ENCODE measurements at places on chromosomes 13 and 19.
A peak's percentile ranks its signal among the peaks of the same experiment; 100 is the strongest.

- no peak for DNase-seq
Measured at GRCh38 chr13:85243831-85244230, 555.4 kb downstream of the SLITRK6 start.

DNA sequence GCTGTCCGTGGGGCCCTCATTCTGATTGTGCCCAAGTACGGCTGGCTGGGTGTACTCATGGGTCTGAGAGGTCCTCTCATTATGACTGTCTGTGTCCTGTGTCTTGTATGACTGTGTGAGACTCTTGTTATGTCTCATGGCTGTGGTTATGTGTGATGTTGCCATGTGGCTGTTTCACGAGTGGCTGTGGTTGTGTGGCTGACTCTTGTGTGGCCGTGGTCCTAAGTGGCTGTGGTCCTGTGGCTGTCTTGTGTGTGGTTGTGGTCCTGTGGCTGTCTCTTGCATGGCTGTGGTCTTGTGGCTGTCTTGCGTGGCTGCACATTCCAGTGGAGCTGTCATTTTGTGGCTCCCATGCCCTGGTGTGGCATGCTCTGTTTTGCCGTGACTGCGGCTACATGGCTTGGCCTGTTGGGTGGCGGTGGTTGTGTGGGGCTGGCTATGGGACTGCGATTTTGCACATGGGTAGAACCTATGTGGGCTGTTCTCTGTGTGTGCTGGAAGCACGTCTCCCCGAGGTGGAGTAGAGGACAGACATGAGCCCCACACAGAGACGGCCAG lies 2.5 kb downstream of the LYL1 start:
- peak; percentile 59 for DNase-seq

GRCh38 chr19:45958769-45959516 lies 14.7 kb downstream of the NOVA2 start:
- DNase-seq, result no peak

DNA sequence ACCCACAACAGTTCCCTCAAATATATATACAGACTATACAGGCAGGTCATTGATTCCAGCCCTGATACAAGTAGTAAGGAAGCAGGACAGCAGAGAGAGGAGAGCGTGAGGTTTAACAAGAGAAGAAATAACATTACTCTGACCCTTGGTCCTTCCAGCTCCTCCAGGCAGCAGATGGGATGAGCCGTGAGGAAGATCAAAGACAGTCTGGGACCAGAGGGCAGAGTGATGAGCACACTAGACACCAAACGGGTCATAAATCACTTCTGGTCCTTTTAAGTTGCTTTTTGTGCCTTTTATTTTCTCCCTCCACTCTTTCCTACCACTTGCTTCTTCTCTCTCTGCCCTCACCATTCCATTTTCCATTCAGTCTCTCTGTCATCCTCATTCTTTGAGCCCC lies 16.9 kb upstream of the MICU2 start:
- DNase-seq, result no peak

DNA sequence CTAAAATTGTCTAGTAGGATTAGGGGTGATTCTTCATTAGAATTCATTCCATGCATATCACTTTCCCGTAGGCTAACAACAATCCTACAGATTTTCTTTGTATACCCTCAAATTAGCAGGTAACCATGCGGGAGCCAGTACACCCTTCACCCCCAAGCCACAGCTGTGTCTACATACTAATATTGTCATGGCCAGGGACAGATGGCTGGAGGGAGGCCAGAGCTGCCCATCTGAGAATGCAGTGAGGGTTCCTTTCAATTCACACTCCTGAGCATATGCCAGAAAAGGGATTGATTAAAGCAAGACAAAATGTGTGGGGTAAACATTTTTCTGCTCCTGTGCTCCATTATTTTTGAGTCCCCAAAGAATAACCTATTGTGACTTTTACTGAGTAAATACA lies 68.9 kb downstream of the FREM2 start:
- DNase-seq, result no peak

GRCh38 chr19:49929611-49930482 lies 543 bp upstream of the NUP62 start:
- peak; percentile 91 for DNase-seq

DNA sequence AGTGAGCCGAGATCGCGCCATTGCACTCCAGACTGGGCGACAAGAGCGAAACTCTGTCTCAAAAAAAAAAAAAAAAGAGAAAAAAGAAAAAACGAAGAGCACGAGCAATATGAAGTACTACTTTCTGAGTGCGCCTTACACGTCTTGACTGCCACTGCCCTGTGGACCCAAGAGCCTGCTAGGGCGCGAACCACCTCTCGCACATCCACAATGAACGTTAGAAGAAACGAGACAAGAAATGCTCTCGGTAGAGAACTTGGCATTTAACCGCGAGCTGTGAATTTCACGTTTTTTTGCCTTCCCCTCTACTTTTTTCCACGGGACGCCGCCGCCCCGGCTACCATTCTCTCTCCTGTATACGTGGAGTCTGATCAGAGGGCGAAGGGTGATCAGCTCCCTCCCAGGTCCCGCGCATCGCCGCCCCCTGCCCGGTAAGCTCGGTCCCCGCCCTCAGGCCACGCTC lies 454 bp downstream of the TIMM44 start:
- DNase-seq, result no peak

DNA sequence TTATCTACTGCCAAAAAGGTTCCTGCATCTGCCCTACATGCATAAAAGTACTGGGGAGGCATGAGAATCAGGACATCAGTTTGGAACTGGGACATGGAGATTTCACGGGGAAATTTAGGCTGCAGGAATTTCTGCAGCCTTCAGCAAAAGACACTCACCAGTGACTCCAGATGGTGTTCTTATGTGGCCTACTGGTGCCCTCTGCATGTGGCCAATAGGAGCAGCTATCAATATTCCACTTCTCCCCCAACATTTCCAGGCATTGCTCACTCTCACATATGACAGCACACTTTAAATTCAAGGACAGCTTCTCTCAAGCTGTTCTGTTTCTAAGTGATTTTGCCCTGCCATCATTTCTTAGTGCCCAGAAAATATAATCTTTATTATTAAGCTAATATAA lies 570.5 kb upstream of the ARGLU1 start:
- no peak for DNase-seq

DNA sequence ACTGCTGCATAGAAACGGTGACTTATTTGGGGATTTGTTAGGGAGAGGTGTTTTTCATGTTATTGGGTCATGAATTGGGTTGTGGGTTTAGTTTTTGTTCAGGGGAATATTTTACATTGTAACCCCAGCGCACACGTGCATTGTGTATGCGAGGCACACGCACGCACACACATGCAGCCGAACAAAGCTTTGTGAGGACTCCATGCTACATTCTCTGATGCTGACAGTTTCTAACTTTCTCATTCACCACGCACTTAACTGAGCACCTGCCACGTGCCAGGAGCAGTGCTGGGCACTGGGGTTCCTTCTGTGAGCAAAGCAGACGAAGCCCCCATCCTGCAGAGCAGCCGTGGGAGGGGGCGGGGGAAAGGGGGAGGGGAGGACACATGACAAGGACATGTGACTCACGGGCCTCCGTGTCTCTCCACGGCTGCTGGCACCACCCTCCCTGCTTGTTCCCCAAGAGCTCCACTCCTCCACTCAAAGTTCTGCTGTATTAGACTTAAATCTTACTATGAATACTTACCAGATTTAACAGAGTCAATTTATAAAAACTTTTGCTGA lies 55.6 kb downstream of the SLC7A9 start:
- no peak for DNase-seq

DNA sequence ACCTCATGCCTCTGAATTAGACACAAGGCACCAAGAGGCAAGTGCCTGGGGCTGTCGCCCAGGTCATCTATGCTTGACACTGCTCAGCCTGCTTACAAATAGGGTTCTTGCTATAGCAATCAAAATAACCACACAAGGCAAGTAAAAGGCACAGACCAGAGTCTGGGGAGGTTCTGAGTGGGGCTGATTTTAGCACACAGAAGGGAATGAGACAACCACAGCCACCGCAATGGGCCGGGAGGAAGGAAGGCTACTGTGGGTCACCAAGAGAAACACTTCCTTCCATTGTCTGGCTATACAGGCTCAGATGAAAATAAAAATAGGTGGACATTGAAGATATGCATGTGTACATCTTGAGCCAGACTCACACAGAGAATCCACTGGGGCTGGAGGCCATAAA lies 159.1 kb downstream of the DLEU7 start:
- DNase-seq, result no peak

DNA sequence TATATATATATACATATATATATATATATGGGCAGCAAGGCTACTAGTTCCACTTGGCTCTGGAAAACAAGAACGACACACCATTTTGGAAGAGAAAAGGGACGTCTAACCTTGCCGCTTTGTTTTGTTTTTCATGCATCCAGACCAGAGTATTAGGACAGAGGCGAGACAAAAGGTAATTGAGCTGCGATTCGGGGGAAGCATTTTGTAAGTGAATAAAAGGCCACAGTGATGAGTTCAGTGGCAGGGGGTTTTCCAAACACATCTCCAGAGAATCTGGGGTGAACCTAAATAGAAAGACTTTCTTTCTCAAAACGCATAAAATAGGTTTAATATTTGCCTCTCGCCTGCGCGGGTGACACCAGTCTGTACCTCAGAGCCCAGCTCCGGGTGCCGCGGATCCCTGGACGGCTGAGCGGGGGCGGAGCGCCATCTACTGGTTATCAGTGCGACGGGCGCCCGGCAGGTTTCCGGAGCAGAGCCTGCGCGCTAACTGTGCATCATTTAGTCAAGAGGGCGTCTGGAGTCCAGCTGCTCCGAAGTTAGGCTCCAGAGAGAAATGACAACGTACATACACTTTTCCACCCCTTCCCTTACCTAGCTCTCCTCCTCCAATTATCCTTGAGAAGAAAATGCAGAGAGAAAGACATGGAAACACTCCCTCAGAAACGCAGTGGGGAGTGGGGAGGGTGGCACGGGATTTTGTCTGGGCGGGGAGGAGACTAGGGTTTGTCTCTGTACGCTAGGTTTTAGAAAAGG lies 262.3 kb downstream of the TBC1D4 start:
- DNase-seq, result peak; percentile 85

DNA sequence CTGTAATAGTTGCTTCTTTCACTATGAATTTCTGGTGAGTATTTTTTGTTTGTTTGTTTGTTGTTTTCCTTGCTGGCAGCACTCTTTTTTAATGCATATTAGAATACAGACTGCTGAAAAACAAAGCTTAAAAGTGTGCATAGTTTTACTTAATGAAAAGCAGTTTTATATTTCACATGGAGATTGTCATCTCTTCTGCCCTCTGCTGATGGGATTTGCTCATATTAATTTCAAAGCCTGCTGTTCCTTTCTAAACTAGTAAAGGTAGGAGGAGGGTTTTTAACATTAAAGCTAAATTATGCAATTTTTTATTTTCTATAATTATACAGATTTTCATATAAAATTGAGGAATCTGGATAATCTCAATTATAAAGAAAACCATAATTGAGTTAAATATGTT lies 692.6 kb upstream of the SLITRK1 start:
- DNase-seq, result no peak

GRCh38 chr13:26721251-26722121 lies 39.1 kb downstream of the GPR12 start:
- peak; percentile 13 for DNase-seq

DNA sequence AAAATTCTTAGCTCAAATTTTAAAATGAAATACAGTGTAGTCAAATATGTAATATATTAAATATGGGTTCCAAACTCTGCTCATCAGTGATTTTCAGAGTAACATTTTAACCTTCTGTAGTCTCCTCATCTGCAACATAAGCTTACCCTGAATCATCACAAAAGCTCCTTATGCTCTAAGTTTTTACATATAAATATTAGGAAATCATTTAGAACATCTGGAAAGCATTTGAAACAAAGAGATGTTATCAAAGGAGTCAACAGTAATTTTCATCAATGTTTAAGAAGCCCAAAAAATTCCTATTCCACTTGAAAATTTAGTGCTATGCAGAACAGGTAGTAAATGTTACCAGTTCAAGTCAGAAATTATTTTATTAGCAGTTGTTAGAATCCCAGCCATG lies 224.7 kb downstream of the DCT start:
- DNase-seq, result no peak

GRCh38 chr19:10113964-10114650 lies 2.6 kb downstream of the P2RY11 start:
- no peak for DNase-seq

- peak; percentile 88 for DNase-seq
Measured at GRCh38 chr19:27793644-27794493, 1419.1 kb downstream of the UQCRFS1 start.
